NCI-H2171 (cell line): ENCODE measurements at places on chromosomes 4 and X.

GRCh38 chr4:117814277-117815246 is 219.7 kb upstream of the NDST3 start:
- no peak for DNase-seq

DNA sequence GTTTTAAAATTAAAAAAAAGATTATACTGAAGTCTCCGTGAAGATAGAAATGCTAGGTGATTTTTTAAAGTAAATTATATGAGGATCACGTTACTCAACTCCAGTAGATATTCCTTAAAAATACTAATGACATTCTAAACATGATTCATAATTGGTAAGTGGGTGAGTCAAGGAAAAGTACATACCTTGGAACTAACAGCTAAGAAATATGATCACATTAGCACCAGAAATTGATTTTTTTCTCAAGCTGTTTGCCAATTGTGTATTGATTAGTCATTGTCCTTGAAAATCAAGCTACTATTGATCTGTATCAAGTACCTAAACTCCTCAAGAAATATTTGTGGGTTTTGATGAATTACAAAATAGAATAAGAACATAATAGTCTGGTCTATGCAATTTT is 362.6 kb upstream of the PPP1R2C start:
- DNase-seq = no peak

DNA sequence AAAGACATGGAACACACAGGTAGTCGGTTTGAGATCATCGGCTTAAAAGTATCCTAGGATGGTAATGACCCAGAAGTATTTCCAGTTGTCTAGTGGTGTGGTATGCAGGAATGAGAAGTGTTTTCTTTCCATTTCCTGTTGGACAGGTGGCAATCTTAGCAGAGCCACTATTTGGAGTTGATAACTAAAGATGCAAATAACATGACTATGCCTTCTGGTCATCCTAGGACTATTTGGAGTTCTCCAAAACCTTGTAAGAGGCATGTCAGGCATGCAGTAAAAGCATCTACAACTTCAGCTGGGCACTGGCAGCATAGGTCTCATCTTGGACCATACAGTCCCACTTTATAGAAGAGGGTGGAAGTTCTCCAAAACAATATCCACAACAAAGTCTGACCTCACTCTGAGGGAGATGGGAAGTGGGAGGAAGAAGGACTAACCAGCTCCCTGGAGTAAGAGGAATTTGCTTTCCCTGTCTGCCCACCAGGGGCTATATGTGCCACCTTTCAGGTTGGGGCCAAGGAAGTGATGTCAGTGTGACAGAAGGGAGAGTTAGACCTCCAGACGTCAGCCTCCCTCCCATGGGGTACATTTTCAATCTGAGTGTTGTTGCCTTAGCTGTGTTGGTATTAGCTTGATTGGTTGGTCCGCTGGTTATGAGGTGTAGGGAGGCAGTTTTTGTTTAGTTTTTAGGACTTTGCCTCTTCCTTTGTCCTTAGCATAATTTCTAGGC is 101.2 kb upstream of the MYOZ2 start:
- no peak for DNase-seq

- no peak for DNase-seq
These were observed 14.6 kb upstream of the MED28 start for GRCh38 chr4:17599826-17600225.

DNA sequence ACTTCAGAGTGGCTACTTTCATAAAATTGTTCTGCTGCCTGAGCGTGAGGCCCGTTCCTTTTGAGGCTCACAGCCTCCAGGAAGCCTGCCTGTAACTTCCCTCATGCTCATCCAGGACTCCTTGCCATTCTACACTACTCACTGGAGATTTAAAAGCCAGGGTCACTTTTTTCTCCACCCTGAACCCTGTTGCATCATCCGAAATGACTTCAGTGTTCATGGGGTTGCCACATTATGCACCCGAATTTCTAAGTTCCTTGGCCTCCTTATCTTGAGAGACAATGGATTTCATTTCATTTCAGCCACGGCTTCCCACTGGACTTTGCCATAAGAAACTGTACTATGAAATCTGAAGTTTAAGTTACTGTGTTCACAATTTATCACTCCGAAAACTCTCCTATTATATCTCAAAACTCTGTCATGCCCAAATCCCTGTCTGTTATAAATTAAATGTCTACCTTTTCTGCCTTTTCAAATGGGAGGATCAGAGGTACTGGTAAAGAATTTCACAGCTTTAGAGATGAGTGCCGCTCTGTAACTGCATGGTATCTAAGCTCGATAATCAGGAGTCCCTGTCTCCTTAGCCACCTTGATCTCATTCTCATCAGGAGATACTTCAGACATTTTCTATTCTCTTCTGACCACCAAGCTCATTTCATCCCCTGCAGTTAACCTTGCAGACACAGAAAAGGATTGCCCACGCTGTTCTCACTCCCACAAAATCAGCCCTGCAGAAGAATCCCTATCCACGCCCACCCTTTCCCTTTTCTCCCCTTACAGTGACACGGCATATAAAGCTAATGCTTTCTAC is 59.9 kb downstream of the TRIML1 start:
- DNase-seq = no peak

GRCh38 chrX:3346501-3347259 is at the start of gene MXRA5:
TSS of gene MXRA5 (minus strand) at chrX:3346652. CDS start at chrX:3343833, 2,819 bp downstream.
- DNase-seq = peak; percentile 17

DNA sequence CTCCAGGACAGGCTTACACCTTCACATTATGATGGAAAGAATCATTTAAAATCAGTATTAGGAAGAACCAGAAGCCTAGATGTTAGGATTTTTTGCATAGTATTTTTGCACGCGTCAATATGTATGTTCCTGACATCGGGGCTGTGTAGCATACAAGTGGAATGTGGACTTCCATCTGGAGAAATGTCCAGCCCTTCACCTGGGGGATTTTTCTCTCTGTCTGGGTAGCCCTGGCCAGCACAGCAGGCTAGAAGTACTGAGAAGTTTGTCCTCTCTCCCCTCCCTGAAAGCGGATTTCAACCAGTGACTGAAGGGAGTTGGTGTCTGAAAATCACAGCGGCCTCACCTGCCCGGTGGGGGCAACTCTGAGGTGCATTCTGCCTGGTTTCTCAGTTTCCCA is 10.4 kb upstream of the KLHL8 start:
- DNase-seq = no peak

DNA sequence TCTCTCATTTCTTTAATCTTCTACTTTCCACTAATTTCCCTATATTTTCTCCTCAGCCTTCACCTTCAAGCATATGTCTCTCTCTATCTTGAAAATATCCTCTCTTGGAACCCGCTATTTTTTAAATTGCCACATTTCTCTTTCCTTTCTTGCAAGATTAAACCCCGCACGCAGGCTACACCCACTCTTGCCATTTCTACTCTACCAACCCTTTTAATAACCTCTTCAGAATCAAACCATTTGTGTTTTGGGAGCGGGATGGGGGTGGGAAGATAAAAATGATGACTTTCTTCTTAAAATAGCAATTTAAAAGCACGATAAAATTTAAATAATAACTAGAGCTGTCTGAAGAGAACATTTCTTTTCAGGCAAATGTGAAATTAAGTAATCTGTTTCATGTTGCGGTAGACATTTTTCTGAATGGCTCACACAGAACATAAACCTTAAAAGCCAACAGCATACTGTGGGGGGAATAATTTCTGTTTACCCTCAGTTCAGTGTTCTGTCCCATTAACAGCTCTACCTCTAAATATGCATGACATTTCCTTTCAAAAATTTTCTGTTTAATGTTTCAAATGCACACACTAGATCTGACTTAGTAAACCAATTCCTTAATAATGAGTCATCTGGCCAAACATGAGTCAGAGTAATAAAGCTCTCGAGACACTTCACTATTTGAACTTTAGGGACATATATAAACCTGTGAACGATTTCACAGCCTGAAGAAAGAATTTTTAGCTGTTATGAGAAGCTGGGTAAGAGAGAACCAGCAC is 20.5 kb downstream of the ARSJ start:
- no peak for DNase-seq

- no peak for DNase-seq
These were observed 13.8 kb upstream of the CFAP299 start for GRCh38 chr4:80321776-80322175.

- DNase-seq = no peak
These were observed 230.6 kb downstream of the PCDH7 start for GRCh38 chr4:30950737-30951136.

DNA sequence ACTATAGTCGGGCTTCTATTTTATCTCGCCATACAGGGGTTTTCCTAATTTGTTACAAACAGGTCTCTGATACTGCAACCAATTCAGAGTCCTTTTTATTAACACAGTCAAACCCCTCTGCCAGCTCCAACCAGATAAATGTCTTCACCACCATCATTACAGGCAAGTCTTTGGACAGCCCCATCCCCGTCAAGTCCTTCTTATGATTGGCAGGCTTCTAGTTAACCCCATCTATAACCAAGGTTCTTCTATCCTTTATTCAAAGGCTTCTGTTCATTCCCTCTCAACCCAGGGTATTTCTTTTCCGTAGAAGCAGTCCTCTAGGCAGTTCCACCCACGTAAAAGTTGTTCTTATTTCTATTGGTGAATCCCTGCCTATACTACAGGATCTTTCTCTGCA is 29.9 kb upstream of the FOXR2 start:
- DNase-seq = no peak

DNA sequence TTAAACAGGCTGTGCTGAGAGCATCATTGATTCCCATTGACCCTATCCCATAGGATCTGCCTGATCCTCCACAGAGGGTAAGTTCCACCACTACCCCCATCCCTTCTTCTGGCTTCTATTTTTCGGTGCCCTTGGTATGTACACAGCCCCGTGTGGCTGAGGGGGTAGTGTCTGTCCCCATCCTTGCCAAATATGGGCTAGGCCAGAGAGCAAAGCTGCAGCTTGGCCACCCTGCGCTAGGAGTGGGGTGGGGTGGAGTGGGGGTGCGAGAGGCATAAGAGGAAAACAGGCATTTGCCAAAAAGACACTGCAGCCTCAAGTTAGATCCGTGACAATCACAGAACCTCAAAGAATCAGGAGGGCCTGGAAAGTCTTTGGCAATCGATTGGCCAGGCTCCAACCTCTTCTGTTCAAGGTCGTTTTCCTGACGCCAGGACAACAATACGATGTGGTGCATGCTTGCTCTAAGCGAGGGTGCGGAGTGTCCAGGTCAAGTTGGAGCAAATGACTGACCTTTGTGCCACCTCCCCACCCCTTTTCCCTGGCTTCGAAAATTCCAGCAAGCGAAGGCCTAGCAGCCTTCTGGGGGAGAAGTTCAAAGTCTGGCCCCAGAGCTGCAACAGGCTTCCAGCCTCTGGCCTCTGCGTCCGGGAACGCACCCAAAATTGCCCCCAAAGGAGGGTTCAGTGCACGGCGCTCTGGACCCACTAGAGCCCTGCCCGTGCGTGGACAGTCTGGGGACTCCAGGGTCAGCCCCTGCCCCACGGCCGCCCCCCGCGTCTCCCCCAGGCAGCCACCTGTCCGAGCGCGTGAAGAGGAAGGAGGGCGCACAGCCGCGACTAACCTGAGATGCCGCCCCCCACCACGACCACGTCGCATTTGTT is 598 bp downstream of the MAOB start:
- no peak for DNase-seq

- DNase-seq = no peak
These were observed 19.6 kb downstream of the PRDM5 start for GRCh38 chr4:120902925-120903324.

- no peak for DNase-seq
These were observed 127.5 kb upstream of the BMP3 start for GRCh38 chr4:80903020-80903419.

- no peak for DNase-seq
These were observed 141.3 kb upstream of the SH3RF1 start for GRCh38 chr4:169412046-169412445.

DNA sequence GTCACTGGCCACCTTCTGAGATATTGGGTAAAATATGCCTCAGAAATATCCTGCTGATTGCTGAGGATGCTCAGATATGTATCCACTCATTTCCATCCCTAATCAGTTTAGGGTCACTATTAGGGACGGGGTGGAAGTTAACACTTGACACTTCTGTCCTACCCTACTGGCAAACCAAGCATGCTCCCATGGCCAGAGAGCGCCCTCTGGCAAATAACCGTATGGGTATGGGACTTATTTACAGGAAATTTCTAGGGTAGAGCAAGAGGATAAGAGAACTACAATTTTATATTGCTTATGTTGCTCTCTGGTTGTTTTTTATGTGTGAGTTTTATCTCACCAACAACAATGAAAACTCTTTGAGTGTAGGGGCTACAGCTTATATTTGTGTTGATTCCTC is 86.8 kb upstream of the TSPAN7 start:
- no peak for DNase-seq

- peak; percentile 12 for DNase-seq
These were observed 54.2 kb downstream of the TMA16 start for GRCh38 chr4:163548481-163549243.

- DNase-seq = no peak
These were observed 110.5 kb downstream of the AR start for GRCh38 chrX:67654301-67654700.

- no peak for DNase-seq
These were observed 977 bp downstream of the MAGEE1 start for GRCh38 chrX:76428243-76429130.

DNA sequence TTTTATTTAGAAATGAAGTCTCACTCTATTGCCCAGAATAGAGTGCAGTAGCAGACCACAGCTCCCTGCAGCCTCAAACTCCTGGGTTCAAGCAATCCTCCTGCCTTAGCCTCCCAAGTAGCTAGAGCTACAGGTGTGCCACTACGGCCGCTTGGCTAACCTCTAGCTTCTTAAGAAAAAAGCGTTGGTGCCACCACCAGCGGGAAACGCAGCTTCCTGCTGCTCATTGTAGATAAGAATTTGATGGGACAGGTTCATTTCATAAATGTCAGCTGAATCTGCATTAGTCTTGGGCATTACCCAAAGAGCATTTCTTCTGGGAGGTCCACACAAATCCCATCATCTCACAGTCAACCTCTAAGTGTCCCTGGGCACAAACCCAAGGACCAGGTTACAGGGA is 33.2 kb upstream of the NAP1L5 start:
- no peak for DNase-seq

DNA sequence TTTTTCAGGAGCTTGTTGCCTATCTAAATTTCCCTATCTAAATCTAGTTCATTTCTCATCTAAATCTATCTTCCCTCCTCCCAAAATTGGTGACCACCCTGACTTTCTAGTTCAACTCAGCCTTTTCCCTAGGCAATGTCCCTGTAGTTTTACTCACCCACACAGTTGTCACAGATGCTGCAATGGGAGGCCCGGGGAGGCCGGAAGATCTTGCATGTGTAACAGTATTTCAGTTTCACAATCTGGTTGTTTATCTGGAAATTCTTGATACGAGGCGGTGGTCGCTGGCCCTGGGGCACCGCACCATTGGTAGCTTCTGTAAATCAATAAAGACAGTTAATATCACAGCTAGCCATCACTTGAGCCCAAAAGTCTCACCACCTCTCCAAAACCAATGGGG is 20.2 kb downstream of the ZDHHC9 start:
- DNase-seq = no peak

GRCh38 chr4:3829956-3830773 is 64.0 kb downstream of the ADRA2C start:
- no peak for DNase-seq
